GM03348 (cell line): ENCODE measurements at places on chromosomes 4 and X.

- DNase-seq: no peak
Measured at GRCh38 chr4:38762560-38762959, 20.2 kb downstream of the TLR10 start.

DNA sequence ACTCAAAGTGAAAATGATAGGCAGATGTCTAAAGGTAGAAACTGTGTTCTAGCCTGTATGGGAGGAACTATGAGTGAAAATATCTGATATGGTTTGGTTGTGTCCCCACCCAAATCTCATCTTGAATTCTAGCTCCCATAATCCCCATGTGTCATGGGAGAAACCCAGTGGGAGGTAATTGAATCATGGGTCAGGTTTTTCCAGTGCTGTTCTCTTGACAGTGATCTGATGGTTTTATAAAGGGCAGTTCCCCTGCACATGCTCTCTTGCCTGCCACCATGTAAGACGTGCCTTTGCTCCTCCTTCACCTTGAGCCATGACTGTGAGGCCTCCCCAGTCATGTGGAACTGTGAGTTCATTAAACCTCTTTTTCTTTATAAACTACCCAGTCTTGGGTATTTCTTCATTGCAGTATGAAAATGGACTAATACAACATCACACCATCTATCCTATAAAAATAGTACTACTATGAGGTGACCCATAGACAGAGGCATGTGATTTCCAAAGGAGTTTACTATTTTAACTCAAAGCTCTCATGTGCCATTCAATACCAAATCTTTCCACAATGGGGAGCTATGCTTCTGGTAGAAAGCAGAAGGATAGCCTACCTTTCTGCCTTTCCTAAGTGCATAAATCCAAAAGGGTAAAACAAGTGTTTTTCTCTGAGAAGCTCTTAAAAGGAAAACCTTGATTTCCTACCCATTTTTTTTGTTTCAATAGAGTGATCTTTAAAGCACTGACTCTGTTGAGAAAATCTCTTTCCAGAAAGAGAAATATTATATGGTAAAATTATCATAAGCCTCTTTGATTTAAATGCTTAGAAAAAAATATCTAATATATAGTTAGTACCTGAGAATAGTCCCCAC is 38.8 kb downstream of the SEC31A start:
- DNase-seq: peak; percentile 11

DNA sequence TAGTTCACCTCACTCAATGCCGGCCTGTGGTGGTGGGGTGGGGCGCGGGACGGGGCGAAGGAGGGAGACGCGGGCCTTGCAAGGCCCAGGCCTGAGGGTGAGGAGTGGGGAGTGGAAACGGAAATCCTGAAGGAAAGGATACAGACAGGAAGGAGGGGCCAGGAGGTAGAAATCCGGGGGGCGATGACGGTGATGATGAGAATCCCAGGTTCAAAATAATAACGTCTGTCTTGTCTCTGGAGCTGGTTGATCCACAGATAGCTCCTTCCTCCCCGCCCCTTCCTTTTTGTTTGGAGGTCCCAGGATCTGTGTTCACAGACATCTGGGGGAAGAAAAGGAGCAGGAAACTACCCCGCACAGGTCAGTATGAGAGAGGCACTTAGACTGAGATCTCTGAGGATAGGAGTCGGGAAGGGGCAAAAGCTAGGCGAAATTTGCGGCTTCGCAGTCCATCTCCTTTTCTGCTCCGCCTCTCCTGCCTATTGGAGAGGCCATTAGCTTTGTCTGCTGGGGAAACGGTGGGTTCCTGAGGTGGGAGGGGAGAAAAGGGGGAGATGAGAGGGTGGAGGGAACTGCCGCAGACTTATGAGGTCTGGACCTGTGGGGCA is 746 bp downstream of the TCEAL7 start:
- DNase-seq: peak; percentile 6

GRCh38 chr4:124970011-124970410 is 257.5 kb upstream of the ANKRD50 start:
- DNase-seq: no peak

DNA sequence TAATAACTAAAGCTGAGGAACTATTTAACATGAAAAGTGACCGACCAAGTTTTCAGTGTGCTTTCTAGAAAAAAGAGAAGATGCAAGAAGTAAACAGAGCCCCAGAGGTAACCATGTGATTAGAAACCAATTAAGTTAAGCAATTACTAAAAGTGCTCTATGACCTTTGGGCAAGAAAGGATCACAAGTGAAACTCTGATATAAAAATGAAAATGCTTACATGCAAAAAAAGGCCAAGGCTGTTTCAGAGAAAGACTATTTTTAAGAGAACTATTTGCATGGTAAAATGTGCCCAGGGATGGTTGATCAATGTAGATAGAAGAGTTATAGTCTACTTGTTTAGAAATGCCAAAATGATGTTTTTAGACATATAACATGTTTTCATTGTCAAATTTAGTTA is 22.0 kb downstream of the KLHL15 start:
- no peak for DNase-seq

DNA sequence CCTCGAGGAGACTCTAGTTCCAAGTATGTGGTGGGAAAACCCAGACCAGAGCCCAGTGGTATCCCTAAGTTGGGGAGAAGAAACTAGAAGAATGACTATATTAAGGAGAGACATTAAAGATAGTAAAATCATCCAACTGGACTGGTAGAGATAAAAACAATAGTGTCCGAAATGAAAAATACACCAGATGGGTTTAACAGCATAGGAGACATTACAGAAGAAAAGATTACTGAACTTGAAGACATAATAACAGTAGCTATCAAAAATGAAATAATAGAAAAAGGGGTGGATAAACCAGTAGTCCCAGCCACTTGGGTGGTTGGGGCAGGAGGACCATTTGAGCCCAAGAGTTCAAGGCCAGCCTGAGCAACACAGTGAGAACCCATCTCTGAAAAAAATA is 31.9 kb downstream of the SMIM14 start:
- no peak for DNase-seq

- DNase-seq: no peak
Measured at GRCh38 chr4:140740422-140740821, 15.8 kb downstream of the TBC1D9 start.

GRCh38 chr4:138438608-138439007 is 196.5 kb upstream of the SLC7A11 start:
- DNase-seq: no peak

DNA sequence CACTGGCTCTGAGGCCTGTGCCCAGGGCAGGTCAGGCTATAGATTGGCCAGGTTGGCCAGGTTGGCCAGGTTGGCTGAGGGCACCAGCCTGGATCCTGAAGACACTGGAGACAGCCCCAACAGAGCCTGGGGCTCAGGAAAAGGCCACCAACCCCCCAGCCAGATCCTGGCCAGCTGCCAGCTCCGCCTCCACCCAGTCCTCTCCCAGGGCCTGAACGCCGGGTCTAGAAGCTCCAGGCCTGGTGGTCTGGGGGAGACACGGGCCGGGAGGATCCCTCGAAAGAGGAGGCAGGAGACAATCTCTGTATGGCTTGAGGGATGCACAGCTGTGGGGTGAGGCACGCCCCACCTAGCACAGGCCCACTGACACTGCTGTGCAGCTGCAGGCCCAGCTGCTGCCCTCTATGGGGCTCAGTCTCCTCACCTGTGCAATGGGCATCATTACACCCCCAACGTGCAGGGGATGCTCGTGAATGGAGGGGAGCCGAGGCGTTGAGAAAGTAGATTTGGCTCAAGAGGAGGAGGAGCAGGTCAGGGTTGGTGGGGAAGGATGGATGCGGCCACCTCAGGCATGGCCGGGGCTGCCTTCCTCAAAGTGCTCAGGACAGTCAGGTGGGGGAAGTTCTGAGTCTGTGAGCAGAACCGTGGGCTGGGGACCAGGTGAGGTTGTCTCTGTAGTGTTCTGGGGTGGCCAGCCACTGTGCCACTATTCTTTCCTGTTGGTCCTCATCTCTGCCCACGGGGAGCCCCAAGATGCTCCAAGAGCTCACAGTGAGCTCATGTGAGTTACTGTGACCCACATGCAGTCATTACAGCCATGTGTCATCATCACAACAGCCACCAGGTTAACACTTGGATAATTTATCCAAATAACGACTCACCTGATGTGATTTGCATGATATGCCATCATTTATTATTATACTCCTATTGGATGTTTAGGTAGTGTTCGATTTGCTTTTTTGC is 10.8 kb upstream of the GAGE10 start:
- DNase-seq: no peak

DNA sequence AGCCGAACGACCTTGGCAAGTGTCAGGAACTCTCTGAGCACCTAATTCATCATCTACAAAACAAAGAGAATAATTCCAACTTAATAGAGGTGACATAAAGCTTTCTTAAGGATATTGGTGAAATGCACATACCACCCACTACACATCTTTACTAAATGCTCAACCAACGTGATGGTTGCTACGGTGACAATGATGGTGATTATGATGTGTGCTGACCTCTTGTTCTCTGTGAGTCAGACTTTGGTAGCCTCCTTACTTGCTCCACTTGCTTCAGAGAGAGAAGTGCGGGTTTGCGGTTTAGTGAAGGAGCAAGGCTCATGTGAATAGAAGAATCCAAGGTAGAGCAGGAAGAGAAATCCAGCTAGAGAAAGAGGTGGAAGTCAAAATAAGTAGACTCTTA is 52.8 kb upstream of the CLNK start:
- no peak for DNase-seq

DNA sequence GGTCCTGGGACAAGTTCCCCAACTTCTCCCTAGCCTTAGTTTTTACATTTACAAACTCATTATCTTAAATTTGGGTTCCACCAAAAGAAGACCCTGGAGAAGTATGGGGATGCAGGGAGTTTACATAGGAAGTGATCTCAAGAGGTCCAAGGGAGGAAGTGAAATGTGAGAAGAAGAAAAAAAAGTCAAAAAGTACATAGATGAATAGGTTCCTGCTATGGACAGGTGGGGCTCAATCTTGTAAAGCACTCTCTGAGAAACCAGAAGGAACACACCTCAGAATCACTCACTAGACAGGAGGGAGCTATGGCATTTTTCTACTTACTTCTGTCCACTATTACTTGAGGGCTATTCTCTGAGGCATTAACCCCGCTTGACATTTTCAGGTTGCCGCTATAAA is 56.6 kb downstream of the ARHGAP6 start:
- DNase-seq: no peak

GRCh38 chr4:105060628-105061027 is 86.0 kb upstream of the TET2 start:
- DNase-seq: no peak
